ENCODE measurements at places on chromosomes 6 and 20.

GRCh38 chr6:20198775-20199174 is 13.5 kb downstream of the MBOAT1 start:
- no peak for DNase-seq

DNA sequence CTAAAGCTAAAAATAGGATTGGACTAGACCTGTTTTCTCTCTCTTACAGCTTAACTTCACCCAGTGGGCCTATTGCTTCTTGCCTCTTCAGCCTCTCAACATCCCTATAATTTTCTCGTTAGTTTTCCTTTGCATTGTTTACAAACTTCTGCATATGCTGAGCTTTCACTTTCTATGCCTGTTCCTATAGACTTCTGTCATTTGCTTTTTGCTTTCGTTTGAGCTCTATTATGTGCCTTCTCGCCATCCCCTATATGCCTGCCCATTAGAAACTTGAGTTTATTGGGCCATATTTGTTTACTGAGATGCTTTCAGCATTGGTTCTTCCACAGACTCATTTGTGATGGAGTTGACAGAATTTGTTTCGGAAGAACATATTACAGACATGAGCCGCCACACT is 40.9 kb downstream of the NCOA7 start:
- DNase-seq: no peak

DNA sequence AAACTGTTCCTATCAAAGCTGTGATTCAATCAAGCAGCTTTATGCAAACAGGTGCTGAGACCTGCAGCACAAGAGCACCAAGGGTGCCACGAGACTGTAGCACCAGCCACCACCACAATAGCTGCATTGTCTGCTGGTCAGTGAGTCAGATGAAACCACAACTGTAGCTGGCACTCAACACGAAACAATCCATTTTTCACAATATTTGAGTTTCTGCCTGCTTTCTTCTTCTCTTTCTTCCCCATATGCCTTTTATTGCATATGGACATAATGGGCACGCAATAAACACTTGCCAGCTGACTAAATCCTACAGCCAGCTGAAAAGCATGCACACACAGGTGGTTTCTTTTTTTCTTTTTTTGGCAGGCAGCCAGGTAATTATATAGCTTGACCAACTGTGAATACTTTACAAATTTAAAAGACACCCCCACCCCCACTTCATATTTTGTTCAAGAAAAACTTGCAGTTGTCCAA is 16.6 kb downstream of the SLC2A12 start:
- no peak for DNase-seq

DNA sequence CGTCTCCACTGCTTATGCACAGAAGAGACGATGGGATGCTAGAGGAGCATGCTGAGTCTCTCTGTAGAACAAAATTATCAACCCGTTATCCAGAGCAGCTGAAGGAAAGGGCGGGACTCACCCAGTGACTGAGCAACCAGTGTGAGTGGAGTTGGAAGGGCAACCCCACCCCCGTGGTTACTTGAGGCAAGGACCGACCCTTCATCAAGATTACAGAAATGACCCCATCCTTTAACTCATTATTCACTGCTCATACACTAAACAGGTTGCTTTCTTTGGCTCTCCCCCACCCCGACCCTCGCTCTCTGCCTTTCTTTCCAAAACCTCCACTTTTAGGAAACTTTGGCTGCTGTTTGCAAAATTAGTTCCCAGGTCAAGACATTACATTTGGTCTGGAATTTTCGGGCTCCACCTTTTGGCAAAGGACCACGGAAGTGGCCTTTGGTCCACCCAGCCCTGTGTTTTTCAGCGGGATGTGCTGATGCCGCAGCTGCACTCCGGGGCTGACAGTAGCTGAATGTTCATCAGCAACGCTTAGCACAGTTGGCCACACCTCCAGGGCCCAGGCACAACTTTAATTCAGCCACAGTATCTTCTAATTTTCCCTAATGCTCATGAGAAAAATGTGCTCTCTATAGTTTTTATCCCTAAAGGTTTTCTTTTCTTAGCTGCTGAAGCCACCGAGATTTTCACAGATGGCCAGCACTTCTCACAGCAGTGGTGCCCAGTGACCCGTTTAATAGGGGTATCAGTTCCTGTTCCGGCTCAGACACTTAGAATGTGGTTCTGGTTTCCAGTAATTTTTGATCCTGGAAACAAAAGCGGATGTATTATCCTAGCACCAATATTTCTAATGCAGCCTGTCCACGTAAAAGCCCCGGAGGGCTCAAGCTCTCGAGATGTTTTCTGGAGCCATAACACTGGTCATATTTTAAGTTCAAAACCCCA is 103.6 kb upstream of the NXT1 start:
- DNase-seq: no peak

DNA sequence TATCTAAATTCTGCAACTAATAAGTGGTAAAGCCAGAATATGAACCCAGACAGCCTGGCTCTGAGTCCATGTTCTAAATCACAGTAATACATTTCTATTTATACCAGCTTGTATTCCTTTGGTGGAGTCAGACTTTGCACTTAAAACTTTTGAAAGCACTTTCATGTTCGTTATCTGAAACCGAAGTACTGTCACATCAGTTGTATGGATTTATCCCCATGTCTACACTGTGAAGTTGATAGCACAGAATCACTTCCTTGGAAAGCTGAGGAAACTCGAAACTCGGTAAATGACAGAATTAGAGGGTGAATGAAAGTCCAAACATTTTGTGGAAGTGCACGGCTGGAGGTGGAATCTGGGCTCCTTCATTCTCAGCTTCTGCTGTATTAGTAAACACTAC is 28.3 kb upstream of the CTAGE9 start:
- DNase-seq: no peak

DNA sequence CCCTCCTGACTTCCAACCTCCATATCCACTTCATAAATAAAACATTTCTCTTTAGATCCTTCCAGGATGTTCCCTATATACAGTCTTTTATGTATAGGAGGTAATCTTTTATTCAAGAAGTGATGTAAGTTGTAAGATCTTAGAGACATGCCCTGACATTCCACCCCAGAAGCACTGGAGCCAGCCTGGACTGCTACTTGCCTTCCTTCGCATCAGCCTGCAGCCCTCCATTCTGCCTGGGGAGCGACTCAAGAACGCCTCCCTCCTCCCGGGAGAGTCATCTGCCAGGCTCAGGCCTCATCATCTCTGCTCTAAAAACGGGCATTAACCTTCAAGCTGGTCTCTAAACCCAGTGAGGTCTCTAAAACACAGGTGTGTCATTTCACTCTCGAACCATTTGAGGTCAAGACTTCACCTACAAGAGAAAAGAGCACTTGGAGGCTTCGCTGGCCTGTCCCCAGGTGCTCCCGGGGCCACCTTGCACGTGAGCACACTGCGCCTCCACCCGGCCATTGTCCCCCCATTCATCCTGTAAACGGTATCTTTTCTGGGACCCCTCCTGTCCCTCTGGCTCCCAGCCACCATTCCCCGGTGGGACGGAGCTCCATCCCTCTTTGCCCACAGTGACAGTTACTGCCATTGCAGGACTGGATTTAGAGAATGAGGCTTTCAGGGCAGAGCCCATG is 107.5 kb upstream of the PDE10A start:
- no peak for DNase-seq

DNA sequence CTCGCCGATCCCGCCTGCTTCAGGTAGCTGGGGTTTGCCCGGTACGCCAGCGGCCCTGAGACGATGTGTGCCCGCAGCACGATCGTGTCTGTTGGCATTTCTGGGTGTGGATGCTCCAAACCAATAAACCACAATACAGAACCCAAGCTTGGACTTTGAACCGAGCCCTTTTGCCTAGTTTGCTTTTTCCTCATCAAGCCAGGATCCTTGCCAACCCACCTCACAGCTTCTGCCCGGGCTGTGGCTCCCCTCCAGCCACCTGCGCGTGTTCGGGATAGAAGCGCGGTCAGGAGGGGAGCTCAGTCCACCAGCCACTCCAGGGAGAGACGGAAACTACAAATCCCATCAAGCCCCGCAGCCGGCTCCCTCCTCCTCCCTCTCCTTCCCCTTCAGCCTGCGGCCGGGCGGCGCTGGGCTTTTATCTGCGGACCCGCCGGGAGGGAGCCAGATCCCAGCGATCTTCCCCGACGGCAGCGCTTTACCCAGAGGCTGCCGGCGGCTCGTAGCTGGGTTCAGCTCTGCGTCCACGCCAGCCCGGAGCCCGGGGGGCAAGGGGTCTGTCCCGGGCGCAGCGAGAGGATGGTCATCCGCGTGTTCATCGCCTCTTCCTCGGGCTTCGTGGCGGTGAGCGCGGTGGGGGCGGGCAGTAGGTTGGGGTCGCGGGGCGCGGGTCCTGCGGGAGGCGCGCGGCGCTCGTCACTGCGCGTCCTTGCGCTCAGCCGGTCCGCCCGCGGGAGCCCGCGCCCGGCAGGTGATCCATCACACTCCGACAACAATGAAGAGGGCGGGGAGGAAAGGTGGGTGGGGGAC is at the start of gene SH3BGRL2:
TSS of gene SH3BGRL2 (plus strand) at position 447 of the 810 bp plus-strand sequence. CDS start at position 580, 133 bp downstream.
- DNase-seq: no peak
